Non-pigmented ciliary epithelial cell (primary cell): ENCODE measurements at places on chromosomes 16 and 17.

DNA sequence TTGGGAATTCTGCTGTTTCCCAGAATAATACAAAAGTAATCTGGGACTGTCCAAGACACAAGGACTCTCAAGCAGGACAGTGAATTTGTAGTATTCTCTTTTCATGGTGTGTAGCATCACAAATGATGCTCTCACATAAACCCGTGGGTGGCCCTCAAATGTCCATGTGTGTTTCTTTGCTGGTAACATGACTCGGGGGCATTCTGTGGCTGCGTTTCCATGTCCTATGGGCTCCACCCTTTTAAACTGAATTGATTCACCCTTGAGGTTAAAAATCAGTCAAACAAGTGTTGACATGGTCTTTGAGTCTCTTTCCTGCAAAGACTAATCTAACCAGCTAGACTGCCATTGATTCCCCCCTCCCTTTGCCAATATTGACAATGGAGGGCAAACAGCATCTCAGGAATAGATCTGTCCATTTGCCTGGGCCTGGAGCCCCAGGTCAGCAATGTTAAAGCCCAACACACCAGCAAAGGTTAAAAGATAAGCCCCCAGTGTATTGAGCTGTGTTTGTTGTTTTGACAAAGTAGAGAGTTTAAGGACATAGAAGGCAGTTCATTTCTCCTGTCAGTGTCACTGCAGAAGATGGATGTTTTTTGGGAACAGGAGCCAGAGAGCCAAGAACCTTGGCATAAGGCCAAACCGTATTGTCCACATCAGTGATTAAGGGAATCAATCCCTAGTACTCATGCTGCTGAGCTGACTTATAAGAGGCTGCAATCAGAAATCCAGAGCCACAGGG lies 117.1 kb upstream of the COX10 start:
- DNase-seq: no peak

- no peak for DNase-seq
Measured at GRCh38 chr17:68847711-68848110, 107.5 kb downstream of the ABCA8 start.

DNA sequence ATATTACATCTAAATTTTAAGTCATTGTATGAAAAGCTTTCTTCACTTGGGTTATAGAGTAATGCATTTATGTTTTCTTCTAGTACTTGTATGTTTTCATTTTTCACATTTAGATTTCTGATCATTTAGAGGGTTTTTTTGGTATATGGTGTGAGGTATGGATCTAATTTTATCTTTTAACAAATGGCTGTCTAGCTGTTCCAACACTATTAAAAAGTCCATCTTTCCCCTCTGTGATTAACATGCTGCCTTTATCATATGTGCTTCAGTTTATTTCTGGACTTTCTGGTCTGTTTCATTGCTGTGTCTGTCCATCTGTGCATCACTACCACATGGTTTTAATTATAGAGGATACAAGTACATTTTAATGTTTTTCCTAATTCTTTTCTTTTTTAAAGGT lies 163.8 kb downstream of the MYO1D start:
- DNase-seq: no peak

DNA sequence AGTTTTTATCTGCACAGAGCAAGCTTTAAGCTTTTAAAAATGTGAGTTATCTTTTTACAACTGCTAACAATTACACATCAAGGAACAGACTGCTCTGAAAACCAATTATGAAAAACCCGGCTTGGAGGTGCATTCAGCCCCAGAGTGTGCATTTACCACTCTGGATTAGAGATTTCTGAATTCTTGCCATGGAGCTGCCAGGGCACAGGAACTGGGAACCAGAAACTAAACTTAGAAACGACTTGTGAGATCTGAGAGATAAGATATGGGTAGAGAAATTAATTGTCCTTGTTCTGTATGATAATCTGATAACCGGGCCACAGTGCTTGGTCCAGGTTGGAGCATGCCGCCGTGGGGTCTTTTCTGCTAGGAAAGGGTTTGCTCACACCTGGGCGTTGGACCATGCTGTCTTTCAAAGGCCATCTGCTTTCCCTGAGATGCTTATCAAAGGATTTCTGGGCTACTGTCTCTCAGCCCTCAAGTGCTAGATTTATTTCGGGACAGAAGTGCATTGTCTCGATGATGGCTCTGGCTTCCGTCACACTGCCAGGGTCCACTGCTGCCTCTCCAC lies 210.0 kb downstream of the MAF start:
- no peak for DNase-seq

DNA sequence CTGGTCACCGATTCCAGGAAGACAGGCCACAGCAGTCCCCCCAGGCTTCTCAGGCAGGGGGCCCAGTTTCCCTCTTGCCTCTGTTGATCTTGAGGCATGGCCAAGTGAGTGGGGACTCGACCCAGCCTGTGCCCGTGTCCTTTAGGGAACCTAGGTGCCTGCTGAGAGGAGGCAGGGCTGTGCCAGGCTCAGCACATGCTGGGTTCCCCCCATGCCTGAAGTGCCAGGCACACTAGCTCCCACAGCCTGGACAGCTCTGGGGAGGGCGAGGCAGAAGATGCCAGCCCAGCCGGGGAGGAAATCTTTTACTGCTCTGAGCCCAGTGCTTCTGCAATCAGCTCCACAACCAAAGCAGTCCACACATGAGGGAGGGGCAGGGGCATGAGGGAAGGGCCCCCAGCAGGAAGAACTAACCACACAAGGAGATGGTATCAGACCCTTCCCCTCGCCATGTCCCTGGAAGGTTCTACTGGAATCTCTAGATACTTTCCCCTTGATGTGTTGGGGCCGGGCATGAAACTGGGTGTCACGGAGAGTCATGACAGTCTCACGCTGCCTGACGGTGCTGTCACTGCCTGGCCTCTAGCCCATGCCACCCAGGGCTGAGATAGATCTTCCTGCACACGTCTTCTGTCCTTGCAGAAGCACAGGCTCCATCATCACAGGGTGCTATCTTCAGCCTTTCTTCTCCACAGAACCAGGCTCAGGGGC lies 25.5 kb downstream of the MYO18A start:
- DNase-seq: no peak

- no peak for DNase-seq
Measured at GRCh38 chr17:19334331-19334730, 28.2 kb downstream of the B9D1 start.
